ENCODE measurements at places on chromosomes 1 and 21.

GRCh38 chr1:244436336-244437085 lies 15.2 kb downstream of the ADSS2 start:
- DNase-seq: no peak

GRCh38 chr1:217528271-217528670 lies 102.6 kb downstream of the GPATCH2 start:
- DNase-seq: no peak

GRCh38 chr1:54200519-54200997 lies 591 bp downstream of the MRPL37 start:
- peak; percentile 39 for DNase-seq

DNA sequence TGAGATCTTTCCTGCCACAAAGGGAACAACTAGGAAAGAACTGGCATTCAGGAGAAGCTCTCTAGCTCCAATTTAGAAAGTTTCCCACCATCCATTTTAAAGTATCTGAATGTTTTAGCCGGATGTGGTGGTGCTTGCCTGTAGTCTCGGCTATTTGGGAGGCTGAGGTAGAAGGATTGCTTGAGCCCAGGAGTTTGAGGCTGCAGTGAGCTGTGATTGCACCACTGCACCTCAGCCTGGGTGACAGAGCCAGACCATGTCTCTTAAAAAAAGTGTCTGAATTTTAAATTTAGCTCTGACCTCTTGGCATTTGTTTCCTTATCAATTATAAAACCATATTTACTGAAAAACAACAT lies 67.2 kb downstream of the RPAP2 start:
- DNase-seq: no peak

- no peak for DNase-seq
Observed at GRCh38 chr1:165562571-165562970, 18.8 kb downstream of the LRRC52 start.

GRCh38 chr1:226362361-226362760 lies 45.5 kb downstream of the PARP1 start:
- no peak for DNase-seq

DNA sequence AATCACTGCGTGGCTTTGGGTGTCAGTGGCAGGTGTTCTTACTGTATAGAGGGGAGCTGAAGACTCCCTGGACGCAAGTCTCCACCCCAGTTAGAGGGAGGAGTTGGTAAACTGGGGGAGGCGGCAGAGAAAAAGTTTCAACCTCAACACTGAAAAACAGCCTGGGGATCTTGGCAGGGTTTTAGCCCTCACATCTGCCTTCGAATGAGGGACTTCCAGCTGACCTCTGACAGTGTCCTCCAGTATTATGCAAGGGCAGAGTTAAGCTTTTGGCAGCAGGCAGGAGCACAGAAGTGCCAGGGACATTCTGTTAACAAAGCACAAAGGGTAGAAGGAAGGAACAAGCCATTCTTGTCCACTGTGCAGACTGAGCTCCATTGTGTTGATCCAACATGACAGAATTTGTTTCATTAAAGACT lies 41.2 kb upstream of the RAB4A start:
- no peak for DNase-seq

GRCh38 chr1:4270651-4271337 lies 370.7 kb upstream of the C1orf174 start:
- DNase-seq: no peak

GRCh38 chr1:212533148-212533517 lies 75.4 kb upstream of the ATF3 start:
- DNase-seq: no peak

DNA sequence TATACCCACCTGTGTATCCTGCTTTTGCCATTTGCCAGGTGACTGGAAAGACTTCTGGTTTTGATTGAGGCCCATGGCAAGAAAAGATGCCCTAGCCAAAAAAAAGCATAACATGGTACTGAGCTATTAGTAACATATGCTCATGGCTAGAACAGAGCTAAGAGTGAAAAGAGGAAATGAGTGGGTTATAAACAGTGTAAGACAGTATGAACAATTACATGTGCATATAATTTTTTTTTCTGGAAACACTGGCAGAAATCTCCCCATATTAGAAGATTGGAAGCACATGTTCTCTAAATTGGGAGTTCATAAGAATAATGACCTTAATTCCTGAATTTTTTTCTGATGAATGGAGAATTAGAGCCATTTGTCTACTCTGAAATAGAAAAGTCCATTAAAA lies 41.2 kb upstream of the PDC start:
- no peak for DNase-seq

DNA sequence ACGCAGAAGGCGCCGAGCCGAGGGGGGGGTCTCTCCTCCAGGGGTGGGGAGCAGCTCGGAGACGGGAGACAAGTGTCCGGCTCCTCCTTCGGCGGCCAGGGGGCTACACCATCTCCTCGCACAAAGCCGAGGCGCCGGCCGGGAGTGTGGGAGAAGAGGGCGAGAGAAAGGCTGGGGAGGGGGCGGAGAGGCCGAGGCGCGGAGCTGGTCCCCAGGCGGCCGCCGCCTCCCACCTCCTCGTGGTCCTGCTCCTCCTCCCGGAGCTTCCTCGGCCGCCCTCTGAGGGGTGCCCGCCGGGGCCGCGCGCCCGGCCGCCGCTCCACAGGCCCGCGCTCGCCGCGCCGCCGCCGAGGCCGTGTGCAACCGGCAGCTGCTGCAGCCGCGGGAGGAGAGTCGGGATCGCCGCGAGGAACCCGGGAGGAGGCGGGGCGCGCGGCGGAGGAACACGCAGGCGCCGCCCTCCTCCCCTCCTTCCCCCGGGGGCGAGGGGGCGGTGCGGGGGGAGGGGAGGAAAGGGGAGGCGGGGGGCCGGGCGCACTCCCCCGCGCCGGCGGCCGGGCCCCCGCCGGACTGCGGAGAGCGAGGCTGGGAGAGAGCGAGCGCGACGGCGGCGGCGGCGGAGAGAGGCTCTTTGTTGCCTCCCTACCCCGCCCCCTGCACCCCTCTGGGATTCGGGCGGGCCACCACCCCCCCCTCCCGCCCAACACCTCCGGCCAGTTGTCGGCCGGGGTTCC lies at the start of gene ENAH:
ENAH (minus strand) TSS at position 395 of the 734 bp plus-strand sequence. CDS start 433 bp downstream, outside the sequence.
- peak; percentile 69 for DNase-seq

- DNase-seq: no peak
Observed at GRCh38 chr1:70553567-70553956, 142.5 kb downstream of the CTH start.

DNA sequence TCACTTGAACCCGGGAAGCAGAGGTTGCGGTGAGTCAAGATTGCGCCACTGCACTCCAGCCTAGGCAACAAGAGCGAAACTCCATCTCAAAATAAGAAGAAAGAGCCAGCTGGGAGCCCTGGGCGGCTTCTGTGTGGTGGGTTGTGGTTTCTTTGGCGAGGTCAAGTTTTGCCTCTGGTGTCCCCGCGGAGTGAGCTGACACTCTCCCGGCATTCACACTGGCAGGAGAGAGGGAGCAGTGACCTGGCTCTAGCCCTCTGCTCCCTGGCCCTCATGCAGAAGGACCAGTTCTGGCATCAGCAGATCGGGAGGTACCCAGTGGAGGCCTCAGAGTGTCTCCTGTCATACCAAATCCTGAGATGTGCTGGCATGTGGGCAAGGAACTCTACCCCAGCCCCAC lies 81.0 kb upstream of the VAMP3 start:
- no peak for DNase-seq

DNA sequence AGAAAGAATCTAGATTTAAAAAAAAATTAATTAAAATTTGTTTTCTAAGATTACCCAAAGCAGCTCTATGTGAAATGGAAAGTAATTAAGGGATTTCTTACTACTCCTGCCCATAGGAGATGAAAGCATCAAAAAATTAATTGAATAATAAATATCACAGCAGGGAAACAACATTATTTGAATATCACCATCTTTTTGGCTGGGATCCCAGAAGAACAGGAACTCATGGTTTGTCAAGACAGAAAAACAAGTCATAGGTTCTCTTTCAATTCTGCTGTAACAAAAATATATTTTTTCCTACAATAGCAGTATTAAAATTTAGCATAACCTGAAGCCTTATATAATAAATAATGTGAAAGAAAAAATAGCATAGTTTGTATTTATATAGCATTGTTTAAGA lies 1713.4 kb downstream of the NCAM2 start:
- DNase-seq: no peak

- DNase-seq: peak; percentile 54
Observed at GRCh38 chr1:54081306-54082270, 28.2 kb downstream of the TCEANC2 start.

DNA sequence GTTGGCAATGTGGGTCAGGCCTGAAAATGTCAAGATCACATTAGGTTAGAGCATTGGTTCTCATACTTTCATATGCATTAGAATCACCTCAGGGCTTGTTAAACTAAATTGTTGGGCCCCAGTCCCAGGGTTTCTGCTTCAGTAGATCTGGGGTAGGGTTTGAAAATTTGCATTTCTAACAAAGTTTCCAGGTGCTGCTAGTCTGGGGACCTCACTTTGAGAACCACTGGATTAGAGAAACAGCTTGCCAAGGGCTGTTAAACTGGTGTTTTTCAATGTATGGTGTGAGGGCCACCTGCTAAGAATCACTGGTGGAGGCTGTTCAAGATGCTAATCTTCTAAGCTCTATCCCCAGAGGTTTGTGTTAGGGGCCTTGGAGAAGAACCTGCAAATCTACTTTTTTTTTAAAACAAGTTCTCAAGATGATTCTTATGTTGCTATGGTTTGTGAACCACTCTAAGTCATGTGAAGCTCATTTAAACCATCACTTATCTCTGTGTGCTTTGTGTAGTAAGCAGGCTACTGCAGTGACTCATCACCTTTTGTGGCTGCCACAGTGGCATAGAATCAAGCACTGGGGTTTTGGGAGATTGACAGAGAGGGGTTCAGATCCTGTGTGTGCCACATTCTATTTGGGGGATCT lies 152.2 kb downstream of the S1PR1 start:
- peak; percentile 31 for DNase-seq

- no peak for DNase-seq
Observed at GRCh38 chr1:156162430-156163037, 9.1 kb downstream of the SEMA4A start.

GRCh38 chr1:9486466-9487140 lies 52.7 kb upstream of the SLC25A33 start:
- no peak for DNase-seq

- DNase-seq: peak; percentile 42
Observed at GRCh38 chr21:36504067-36505058, 24.4 kb upstream of the CLDN14 start.

GRCh38 chr1:62181532-62181931 lies 13.1 kb upstream of the L1TD1 start:
- no peak for DNase-seq

- no peak for DNase-seq
Observed at GRCh38 chr1:173208146-173208545, 1.0 kb upstream of the TNFSF4 start.

- no peak for DNase-seq
Observed at GRCh38 chr1:201375169-201375568, 2.3 kb downstream of the TNNT2 start.

- peak; percentile 85 for DNase-seq
Observed at GRCh38 chr1:16082283-16083038, 9.0 kb upstream of the FAM131C start.

All from GM13977 (cell line).